Stimulated activated CD4-positive, alpha-beta T cell treated with anti-CD3 and anti-CD28 coated beads, TNF-alpha, amount 100 ng/mL, for 48 hours (primary cell): ENCODE measurements at places on chromosomes 3 and 15.

DNA sequence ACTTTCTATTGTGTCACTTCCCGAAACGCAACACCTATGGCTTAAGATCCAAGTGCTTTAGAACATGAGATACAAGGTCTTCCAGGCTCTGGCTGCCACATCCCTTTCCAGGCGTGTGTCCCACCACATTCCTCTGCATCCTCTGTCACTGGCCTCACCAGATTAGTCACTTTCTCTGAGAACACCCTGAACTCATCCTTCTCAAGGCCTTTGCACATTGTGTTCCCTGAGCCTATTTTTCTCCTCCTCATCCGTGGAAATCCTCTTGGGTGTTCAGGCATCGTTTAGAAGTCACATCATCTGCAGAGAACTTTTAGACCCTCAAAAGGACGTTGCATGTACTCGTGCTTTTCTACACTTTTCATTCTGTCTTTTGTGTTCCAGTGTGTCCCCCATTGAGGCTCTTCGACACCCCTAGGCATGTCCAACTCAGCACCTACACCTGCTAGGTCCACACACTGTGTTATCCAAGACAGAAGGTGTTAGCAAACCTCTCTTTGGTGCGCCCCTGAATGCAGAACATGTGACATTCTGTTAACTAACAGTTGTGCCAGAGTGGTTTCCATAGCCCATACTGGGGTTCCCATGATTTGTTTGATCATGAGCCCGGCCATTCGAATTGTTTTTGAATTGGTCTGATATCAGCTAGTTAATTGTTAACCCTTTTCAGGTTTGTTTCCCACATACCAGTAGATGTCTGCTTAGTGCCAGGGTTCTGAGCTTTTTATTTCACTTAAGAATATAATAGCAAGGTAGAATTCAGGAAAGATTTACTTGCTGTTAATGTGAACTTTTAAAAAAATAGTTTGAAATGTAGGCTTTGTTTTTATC, 67.2 kb downstream of the LPP start:
- no peak for DNase-seq

DNA sequence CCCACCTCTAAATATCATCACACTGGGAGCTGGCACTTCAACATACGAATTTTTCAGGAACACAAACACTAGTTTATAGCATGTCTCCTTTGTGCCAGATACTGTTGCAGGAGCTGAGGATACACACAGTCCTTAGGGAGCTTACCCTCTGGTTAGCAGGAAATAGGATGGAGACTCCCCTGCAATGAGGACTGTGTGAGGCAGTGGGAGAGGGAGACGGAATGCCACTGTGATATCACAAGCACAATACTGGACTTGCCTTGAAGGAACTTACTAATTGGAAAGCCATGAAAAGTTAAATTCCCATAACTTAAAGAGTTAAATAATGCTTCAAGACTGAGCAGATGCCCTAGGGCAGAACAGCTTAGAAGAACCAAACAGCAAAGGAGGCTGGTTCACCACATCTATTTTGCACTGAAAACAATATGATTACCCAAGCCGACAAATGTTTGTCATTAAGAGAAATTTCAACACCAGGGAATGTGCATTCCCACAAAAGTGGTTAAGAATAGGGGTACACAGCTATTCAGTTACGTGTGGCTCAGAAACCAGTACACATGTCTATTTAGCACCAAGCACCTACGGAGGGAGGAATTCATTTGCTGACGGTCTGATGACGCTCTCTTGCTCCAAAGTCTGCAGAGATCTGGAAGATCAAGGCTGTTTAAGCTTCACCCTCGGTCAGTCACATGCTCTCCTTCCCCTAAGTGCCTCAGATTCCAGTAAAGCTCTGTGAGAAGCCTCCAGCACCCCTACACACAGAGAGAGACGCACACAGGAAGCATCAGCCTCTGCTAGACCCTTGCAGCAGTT, 5.2 kb downstream of the TBC1D2B start:
- DNase-seq = no peak

DNA sequence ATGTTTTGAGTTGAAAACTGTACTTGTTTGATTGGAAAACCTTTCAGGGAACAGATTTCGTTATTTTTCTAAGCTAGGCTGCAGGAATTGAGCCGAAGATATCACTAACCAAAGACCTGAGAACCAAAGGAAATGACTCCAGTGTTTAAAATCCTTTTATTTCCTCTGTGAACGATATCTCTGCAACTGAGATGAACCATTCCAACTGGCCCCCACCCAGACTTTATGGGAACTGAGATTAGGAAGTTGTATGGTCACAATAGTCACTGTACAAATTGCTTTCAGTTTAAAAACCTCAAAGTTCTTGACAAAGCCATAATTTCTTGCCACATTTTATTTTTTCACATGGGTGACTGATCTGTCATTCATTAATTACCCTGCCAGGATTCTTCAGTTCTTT, 232.4 kb downstream of the RBMS3 start:
- no peak for DNase-seq

- DNase-seq = no peak
Measured at GRCh38 chr3:33315826-33316225, 38.6 kb downstream of the FBXL2 start.

- no peak for DNase-seq
Measured at GRCh38 chr3:113741620-113742019, 4.4 kb downstream of the NAA50 start.

GRCh38 chr15:42344763-42345162, 14.5 kb upstream of the CAPN3 start:
- DNase-seq = no peak

- DNase-seq = no peak
Measured at GRCh38 chr3:184549796-184550577, 11.6 kb upstream of the EPHB3 start.

DNA sequence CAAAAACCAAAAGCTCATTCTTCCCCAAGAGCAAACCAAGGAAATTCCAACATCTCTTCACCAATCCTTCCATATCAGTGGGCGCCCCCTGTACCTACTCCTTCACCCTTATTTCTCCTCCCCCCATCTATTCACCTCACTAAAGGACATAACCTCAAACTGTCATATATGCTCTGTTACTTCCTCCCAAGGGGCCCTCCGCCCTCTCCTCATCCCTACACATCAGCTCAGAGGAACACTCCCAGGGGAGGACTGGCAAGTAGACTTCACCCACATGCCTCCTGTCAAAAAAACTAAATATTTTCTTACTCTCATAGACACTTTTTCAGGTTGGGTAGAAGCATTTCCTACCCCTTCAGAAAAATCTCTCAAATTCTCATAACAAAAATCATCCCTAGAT, 2.4 kb upstream of the AADAC start:
- no peak for DNase-seq

- DNase-seq = no peak
Measured at GRCh38 chr15:51341366-51342226, at the start of gene GLDN. GLDN (plus strand) TSS chr15:51341655; CDS start chr15:51341685, 30 bp downstream.

DNA sequence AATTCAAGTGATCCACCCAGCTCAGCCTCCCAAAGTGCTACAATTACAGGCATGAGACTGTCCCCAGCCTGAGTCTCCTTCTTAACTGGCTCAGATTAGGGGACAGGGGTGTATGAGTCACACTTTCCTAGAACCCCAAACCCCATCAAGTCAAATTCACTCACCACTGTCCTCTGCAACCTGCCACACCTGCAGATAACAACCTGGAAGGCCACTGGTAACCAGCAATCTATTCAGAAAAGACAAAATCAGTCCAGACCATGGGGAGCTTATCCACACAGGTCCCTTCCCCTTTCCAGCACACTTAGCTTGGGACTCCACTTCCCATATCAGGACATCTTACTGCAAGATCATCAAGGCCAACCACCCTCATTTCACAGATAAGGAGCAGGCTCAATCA, 6.4 kb downstream of the WDR73 start:
- no peak for DNase-seq

DNA sequence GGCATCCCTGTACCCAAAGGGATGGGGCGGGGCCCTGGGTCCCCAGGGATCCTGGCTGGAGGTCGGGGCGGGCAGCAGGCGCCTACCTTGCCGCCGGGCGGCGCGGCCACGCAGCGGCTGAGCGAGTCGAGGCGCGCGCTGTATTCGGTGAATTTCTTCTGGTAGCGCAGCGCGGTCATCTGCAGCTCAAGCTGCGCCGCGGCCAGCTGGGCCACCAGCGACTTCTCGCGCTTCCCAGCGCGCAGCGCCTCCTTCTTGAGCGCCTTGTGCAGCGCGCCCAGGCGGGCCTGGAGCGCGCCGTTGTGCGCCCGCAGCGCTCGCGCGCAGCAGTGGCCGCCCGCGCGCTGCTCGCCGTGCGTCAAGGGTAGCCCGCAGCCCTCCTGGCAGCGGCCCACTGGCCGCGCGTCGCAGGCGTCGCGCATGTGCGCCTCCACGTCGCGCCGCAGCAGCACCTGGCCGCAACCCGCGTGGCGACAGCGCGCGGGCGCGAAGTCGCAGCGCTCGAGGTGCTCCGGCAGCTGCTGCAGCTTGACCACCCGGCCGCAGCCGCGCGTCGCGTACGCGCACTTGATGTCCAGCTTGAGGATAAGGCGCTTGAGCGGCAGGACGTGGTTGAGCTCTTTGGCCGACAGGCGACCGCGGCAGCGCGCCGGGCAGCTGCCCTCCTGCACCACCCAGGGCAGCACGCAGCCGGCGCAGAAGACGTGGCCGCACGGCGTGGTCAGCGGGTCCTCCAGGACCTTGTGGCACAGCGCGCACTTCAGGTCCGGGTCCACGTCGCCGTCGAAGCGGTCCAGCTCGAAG, 522 bp downstream of the PDZRN3 start:
- no peak for DNase-seq

- no peak for DNase-seq
Measured at GRCh38 chr15:67433495-67434099, 87.3 kb upstream of the C15orf61 start.

- DNase-seq = no peak
Measured at GRCh38 chr15:88028024-88028423, 228.5 kb downstream of the NTRK3 start.

- no peak for DNase-seq
Measured at GRCh38 chr15:71431343-71432336, 316.4 kb downstream of the THSD4 start.
